NCI-H2029 treated with DMSO at 0.1 percent for 48 hours (cell line): ENCODE measurements at places on chromosomes 2 and 18.

DNA sequence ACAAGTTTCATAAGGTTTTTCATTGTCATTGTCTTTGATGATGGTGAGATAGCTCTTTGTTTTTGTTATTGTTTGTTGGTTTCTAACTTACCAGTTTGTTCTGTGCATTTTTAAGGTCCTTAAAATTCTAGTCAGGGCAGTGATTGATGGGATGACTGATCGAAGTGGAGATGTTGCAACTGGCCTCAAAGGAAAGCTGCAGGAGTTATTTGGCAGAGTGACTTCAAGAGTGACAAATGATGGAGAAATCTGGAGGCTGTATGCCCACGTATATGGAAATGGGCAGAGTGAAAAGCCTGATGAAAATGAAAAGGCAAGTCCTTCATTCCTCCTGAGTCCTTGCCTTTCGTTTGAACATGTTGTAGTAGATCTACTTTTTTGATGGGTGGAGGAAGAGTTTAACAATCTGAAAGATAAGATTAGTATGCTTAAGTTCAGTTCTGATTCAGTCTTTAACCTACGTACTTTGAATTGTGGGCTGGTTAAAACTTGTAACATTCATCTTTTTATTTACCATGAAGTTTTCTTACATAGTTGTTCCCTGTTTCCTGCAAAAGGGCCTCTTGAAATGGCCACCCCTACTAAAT, 135.8 kb upstream of the LTBP1 start:
- DNase-seq, result no peak

DNA sequence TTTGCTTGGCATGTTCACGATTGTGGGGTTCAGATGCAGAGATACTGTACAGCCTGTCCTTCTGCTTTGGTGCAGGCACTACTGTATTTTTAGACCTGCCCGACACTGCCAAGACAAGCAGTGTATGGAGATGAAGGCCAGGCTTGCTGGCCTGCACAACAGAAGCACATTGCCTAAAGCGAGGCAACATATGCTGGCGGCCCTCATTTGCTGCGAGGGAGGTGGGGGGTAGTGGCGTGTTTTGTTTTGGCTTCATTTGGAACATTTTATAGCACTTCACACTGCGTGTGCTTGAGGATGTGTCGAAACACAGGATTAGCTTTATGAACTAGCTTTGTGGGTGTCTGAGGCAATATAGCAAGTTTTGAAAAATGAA, 27.0 kb downstream of the TMEM182 start:
- DNase-seq, result no peak

GRCh38 chr18:45155526-45155925, 459.8 kb upstream of the SLC14A2 start:
- DNase-seq, result no peak

DNA sequence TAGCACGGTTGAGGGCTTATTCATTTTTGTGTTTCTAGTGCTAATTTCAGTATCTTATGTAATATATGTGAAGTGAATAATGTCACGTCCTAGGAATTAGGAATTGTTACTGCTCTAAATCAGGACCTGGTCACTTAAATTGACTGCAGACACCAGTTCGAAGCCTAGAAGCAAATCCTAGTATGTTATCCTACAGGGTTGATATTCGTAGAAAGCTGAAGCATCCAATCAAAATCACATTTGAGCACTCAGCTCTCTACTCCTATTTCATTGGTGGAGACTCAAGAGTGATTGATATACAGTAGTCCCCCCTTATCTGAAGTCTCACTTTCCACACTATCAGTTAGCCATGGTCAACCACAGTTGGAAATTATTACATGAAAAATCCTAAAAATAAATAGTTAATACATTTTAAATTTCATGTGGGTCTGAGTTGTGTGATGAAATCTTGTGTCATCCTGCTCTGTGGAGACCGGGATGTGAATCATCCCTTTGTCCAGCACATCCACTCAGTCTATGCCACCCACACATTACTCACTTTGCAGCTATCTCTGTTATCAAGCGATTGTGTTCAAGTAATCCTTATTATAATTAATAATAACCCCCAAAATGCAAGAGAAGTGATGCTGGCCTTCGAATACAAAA, 35.2 kb upstream of the SCN9A start:
- DNase-seq, result no peak

DNA sequence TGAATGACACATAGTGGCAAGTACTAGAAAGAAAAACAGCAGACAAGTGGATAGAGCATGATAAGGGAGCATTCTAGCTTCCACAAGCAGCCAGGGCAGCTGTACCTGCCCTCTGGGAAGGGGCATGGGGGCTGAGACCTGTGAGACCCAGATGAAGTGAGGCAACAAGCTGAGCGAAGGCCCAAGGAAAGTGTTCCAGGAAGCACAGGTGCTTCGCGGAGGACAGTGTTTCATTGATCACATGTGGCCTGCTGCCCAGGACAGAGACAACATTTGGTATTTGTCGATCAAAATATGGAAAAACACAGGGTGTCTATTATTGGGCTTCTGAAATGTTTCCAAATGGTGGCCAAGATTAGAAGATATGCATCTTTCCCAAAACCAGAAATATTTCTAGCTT, 149.1 kb downstream of the ZNF516 start:
- no peak for DNase-seq

GRCh38 chr2:112915300-112916144, 4.6 kb downstream of the IL37 start:
- no peak for DNase-seq

- no peak for DNase-seq
Observed at GRCh38 chr2:167287212-167287611, 398.9 kb downstream of the XIRP2 start.
